ENCODE measurements at places on chromosomes 3 and 15. TPM values are rescaled to one million over a fixed set of nuclear protein-coding genes. Genes with fewer than 3 reads are reported as not detected.

The LINGO1 gene
- under 0.01 TPM for total RNA-seq

The ROPN1 gene
- not detected for total RNA-seq

The SERPINI2 gene
- not detected for total RNA-seq

The CACNA1D gene
- total RNA-seq: 0.29 TPM

The ST8SIA2 gene
- total RNA-seq: 0.29 TPM

The IL20RB gene
- 1.8 TPM for total RNA-seq

The TUSC7 gene
- total RNA-seq: not detected

The AP2M1 gene
- 375 TPM for total RNA-seq

The PPP2R3A gene
- total RNA-seq: 23.9 TPM

The FANCD2 gene
- total RNA-seq: 3.2 TPM

The SPINT1 gene
- total RNA-seq: 0.72 TPM

The ROBO1 gene
- total RNA-seq: 69.8 TPM

The RNU5B-1 gene
- total RNA-seq: not detected

The SI gene
- not detected for total RNA-seq

The GOLGA6L7 gene
- not detected for total RNA-seq

The AHSG gene
- total RNA-seq: not detected

The MYL3 gene
- not detected for total RNA-seq

The SMCO1 gene
- total RNA-seq: not detected

The TMIE gene
- total RNA-seq: under 0.01 TPM

The CYP8B1 gene
- not detected for total RNA-seq

The RBP2 gene
- not detected for total RNA-seq

The SPINK8 gene
- not detected for total RNA-seq

The CCR3 gene
- total RNA-seq: not detected

The AMOTL2 gene
- total RNA-seq: 300 TPM

The NLGN1 gene
- 7.7 TPM for total RNA-seq

The CPN2 gene
- total RNA-seq: 0.29 TPM

The CHL1 gene
- total RNA-seq: 3.6 TPM

The NR1I2 gene
- total RNA-seq: not detected

The CAMK1 gene
- 25.9 TPM for total RNA-seq

The ZNF860 gene
- 0.59 TPM for total RNA-seq

The LRRK1 gene
- 15.2 TPM for total RNA-seq

The PP2D1 gene
- total RNA-seq: not detected

The RPL22L1 gene
- total RNA-seq: 297 TPM

The PROS1 gene
- total RNA-seq: 87.5 TPM

The SAMD7 gene
- total RNA-seq: not detected

The EXD1 gene
- not detected for total RNA-seq

The GATM gene
- 0.59 TPM for total RNA-seq

The DLL4 gene
- total RNA-seq: not detected

The AKAP13 gene
- total RNA-seq: 80.7 TPM

The UBE2E1 gene
- 89.0 TPM for total RNA-seq

The CFAP100 gene
- total RNA-seq: not detected

The GOLGA6L10 gene
- 1.4 TPM for total RNA-seq

The ANKRD34C gene
- total RNA-seq: not detected

The TRH gene
- total RNA-seq: under 0.01 TPM
